A172 (cell line): ENCODE measurements at places on chromosomes 2 and 18. TPM values are rescaled to one million over a fixed set of nuclear protein-coding genes. Genes with fewer than 3 reads are reported as not detected.

The CDK5R2 gene
- 0.03 and 0.57 TPM in 2 replicates for total RNA-seq

The TMEM127 gene
- 35.0 and 37.8 TPM in 2 replicates for total RNA-seq

The CCBE1 gene
- total RNA-seq, result 6.5 and 8.3 TPM in 2 replicates

The ARHGAP25 gene
- not detected in 2 replicates for total RNA-seq

The CNRIP1 gene
- total RNA-seq, result 11.4 and 13.1 TPM in 2 replicates

The MATN3 gene
- total RNA-seq, result 13.4 and 16.1 TPM in 2 replicates

The CMPK2 gene
- 11.4 and 12.7 TPM in 2 replicates for total RNA-seq

The MYOM1 gene
- total RNA-seq, result not detected in 2 replicates

The GAD1 gene
- 9.9 and 15.2 TPM in 2 replicates for total RNA-seq

The DSC3 gene
- total RNA-seq, result not detected in 2 replicates

The NPPC gene
- total RNA-seq, result 0.12 TPM in 1 of 2 replicates, not detected in the other

DNA sequence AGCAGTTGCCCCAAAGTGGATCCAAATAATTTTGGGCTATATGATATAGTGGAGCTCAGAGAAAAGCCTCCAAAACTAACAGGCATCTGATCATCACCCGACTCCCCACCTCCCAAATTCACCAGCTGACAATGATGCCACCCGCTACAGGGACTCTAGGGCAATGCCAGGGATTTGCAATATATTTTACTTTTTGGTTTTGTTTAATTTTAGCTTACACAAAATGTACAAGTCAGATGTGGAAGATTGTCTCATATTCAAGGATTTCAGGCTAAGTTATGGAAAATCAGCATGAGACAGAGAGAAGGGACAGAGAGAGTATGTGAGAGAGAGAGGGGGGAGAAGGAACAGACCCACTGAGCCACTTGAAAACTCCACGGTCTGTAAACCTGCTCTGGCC is 187.4 kb downstream of the TMEM247 start:
- DNase-seq, result no peak

DNA sequence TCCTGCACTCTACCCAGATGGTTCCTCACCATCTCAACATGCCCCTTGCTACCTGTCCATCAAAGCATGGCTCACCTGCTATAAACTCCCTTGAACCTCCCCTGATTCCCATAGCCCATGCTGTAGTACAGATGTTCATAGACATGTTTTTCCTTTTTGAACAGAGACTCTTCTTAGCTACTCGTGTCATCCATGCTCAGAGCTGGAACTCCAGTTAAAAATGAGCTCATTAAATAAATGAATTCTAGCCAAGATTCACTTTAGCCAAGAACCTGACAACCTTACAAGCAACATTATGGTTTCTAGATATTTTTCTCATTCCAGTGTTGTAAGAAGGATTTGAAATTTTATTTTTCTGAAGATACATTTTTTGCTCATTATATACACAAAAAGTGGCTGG is 65.0 kb downstream of the SCG2 start:
- DNase-seq, result no peak

DNA sequence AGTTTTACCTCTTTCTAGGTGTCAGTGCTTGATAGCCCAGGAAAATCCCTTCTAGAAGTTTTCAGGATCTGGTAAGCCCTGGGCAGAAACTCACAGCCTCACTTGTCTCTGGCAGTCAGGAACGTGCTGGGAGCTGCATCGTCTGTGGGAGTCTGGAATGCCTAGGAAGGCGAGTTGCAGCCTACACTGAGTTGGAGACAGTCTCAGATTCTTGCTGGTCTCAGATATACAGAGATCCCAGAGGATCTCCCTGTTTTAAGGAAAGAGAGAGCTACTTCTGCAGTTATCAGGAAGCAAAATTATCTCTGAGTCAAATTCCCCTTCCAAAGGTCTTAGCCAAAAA is 104.4 kb upstream of the CDC42EP3 start:
- peak; percentile 67 for DNase-seq

DNA sequence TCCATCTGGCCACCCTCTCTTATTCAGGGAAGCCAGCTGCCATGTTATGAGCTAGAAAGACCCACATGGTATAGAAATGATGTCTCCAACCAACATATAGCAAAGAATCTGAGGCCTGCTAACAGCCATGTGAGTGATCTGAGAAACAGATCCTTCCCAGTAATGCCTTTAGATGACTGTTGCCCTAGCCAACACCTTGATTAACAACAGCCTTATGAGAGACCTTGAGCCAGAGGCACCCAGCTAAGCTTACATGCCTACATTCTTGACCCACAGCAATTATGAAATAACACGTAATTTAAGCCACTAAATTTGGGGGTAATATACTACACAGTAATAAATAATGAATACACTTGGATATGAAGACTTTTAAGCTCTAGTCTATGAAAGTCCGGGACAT is 13.0 kb downstream of the KANSL1L start:
- DNase-seq, result no peak

- DNase-seq, result peak; percentile 83
Observed at GRCh38 chr18:58213440-58213839, 169.4 kb downstream of the NEDD4L start.

DNA sequence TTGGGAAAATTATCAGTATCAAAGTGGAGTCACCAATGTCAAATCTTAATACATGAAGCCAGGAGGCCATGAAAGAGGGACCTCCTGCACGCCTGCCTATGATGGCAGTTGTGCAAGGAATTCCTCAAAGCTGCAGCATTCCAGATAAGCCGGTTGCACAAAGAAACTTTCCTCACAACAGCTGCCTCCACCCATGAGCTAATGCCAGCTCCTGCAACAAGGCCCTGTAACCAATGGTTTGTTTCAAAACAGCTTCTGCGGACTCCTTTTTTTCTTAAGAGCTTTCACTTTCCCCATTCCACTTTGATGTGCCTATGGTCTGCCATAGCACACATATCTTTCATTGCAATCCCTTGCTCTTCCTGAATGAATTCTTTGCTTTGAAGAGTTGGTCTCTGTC is 22.4 kb downstream of the TMEM200C start:
- DNase-seq, result no peak

DNA sequence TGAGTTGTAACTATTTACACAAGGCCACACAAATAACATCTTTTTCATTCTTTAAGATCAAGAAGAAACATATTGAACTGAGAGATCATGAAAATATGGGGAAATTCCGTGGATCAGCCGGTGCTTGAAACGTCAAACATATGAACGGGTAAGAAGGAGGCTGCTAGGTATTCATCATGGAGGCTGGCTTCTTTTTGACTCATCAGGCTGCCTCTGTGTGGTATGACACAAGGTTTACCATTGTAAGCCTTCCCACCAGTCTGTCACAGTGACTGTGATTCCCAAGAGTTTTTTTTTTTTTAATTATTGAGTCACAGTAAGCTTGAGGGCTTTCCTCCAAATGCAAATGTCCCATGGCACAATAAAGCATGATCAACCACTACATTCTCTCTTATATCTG is 506.9 kb downstream of the BCL11A start:
- no peak for DNase-seq

GRCh38 chr2:136361521-136361920 is 243.6 kb upstream of the CXCR4 start:
- DNase-seq, result no peak

DNA sequence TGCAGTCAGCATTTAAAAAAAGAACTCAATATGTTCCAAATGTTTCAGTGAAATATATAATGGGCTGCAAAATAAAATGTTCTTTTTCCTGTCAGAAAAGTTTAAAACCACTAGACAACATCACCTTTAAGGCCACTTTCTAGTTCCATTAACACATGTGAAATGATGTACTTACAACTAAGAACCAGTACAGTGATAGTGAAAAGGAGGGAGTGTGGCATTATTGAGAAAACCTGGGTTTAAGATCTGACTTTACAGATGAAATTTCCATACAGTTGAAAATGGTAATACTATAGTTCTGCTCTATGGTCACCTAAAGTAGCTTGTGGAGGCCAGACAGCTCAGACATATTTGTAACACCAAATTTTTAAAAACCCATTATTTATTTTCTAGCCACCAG is 14.7 kb downstream of the MEX3C start:
- no peak for DNase-seq

- no peak for DNase-seq
Observed at GRCh38 chr2:120764492-120764891, 28.8 kb downstream of the GLI2 start.

- no peak for DNase-seq
Observed at GRCh38 chr2:170505631-170506275, 209.4 kb upstream of the SP5 start.

- DNase-seq, result no peak
Observed at GRCh38 chr2:168835969-168836368, 33.5 kb downstream of the NOSTRIN start.

DNA sequence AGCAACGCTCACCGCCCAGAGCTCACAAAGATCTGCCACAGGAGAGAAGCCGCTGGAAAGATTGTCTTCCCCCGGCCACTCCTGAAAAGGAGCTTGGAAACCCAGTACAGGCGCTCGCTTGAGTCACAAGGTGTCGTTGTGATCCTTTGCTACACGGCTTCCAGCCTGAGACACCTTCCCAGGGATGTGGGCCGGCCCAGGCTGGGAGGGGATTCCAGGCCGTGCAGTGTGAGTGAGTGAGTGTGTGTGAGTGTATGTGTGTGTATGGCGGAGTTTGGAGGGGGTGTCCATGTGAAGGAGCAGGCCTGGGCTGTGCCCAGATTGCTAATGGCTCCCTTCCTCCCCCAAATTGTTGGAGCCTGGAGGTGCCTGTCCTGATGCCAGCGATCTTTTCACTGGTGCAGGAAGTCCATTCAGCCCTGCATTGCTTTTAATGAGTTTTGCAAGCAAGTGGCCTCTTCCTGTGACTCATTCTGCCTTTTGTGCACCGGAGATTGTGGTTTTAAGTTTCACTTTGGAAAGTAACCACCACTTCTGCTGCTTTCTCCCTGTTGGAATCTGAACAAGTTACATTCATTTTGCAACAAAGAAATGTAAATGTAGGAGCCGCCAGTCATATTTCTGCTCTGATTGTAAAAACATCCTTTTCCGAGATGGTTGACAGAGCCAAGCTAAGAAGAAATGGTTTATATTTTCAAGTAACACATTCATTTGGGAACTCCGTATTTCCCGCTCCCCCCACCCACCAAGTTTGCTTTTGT is 83.7 kb downstream of the LPIN1 start:
- DNase-seq, result peak; percentile 98

- no peak for DNase-seq
Observed at GRCh38 chr2:212114489-212114888, 424.1 kb downstream of the ERBB4 start.

GRCh38 chr18:10497206-10497749 is 28.5 kb upstream of the NAPG start:
- no peak for DNase-seq

GRCh38 chr18:21444465-21445212 is 155.9 kb downstream of the ESCO1 start:
- DNase-seq, result peak; percentile 72

- no peak for DNase-seq
Observed at GRCh38 chr2:85340034-85340892, 12.5 kb upstream of the TGOLN2 start.

DNA sequence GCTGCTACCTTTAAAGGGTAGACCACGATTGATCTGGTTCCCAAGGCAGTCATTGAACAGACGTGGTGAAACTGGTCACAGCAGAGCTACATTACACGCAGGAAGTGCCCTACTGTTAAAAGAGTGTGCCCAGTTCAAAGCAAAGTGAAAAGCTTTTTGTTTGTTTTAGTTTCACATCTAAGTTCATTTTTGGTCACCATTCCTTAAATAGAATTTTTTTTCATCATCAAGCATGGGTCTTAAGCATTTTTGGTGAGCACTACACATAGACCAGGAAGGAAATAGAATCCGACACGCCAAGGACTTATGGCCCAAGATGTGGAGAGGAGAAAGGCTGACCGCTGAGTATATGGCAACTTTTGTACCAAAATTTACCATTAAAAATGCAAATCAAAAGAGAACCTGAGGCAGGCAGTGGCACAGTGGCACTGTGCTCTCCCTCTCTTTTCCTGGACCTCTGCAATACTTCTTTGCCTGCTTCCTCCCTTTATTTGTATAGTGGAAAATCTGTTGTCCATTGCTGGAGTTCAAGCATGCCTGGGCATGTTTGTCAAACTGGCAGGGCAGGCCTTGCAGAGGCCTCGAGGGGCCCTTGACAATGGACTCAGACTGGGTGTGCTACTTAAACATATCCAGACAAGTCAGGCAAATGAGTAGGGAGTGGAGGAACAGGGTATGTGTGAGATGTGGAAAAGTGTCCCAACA is 42.6 kb upstream of the HNRNPA3 start:
- no peak for DNase-seq

GRCh38 chr18:58886864-58887612 is 22.4 kb downstream of the ZNF532 start:
- no peak for DNase-seq

DNA sequence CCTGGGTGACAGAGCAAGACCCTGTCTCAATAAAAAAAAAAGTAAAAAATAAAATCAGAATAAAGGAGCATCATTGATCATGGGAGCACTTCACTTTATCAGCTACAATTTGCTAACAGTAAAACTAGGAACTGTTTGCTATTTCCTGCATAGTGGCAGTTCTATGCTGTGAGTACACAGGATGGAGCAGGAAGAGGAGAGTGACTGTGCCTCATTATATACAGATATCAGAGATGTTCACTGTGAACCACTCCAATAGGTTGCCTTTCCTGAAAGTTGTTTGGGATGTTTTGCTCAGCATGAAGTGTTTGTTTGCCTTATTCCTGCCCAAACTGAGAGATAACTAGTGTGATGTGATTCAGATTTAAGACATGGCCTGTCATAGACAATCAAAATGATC is 151.4 kb upstream of the EPAS1 start:
- DNase-seq, result no peak
